CD4-positive, CD25-positive, alpha-beta regulatory T cell (primary cell): ENCODE measurements at places on chromosomes 2 and 18.
A peak's percentile ranks its signal among the peaks of the same experiment; 100 is the strongest.

GRCh38 chr2:130846686-130847375 lies 10.1 kb downstream of the ARHGEF4 start:
- no peak for DNase-seq

GRCh38 chr2:29295845-29296244 lies 180.6 kb downstream of the CLIP4 start:
- DNase-seq = no peak

DNA sequence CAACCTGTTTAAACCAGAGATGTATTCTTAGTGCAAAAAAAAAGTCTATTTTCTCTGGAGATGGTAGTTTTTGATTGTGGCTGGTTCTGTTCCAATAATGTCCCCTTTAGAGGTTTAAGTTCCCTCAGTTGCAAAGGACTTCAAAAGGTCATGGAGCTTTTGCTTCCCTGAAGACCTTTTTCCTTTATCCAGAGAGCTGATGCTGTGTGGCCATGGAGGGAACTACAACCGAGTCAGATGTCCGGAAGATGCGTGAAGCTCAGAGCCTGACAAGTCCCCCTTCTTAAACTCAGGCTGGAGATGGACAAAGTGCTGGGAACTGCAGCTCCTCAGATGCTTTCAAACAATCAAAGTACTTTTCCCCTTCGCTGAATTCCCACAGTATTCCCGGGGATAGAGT lies 176.1 kb downstream of the TMEM18 start:
- DNase-seq = no peak

GRCh38 chr2:113309655-113310387 lies 31.1 kb upstream of the PAX8 start:
- no peak for DNase-seq

GRCh38 chr2:10382354-10383061 lies 65.6 kb downstream of the ODC1 start:
- peak; percentile 83 for DNase-seq

- no peak for DNase-seq
Measured at GRCh38 chr2:238141541-238142318, 3.3 kb downstream of the KLHL30 start.

DNA sequence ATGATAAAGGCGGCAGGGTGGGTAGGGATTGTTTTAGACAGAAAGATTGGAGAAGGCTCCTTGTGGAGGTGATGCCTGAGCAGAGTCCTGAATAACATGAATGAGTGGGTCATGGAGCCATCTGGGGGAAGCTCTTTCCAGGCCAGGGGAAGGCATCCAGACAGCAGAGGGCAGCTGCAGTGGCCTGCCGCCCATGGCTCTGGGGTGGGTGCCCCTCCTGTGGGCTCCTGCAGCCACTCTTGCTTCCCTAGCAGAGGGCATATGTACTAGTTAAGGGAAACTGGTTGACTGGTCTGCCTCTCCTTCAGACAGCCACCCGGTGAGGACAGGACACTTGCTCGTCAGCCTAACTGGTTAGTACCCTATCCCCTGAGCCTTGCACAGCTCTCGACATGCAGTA lies 46.5 kb upstream of the SLC1A4 start:
- no peak for DNase-seq

GRCh38 chr18:1252534-1252933 lies 347.9 kb downstream of the ADCYAP1 start:
- no peak for DNase-seq

DNA sequence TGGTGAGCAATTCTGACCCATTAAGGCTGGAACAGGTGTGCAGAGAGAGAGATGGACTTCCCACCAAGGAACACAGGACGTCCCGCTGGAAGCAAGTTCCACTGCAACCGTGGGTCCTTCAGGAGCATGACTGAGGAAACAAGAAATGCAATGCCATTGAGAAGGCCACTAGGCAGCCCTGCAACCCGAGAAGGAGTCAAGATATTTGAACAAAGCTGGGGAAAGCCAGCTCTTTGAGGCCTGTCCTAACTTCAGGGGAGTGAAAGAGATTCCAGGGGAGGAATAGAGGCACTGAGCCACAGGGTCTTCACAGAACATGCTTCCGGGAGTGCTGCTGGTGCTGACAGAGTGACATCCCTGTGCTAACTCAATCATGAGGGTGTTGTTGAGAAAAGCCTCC lies 153.8 kb upstream of the ZNF236 start:
- DNase-seq = no peak

- no peak for DNase-seq
Measured at GRCh38 chr2:36172824-36173223, 182.8 kb upstream of the CRIM1 start.

- DNase-seq = no peak
Measured at GRCh38 chr18:50970006-50970405, 2.2 kb downstream of the ELAC1 start.

DNA sequence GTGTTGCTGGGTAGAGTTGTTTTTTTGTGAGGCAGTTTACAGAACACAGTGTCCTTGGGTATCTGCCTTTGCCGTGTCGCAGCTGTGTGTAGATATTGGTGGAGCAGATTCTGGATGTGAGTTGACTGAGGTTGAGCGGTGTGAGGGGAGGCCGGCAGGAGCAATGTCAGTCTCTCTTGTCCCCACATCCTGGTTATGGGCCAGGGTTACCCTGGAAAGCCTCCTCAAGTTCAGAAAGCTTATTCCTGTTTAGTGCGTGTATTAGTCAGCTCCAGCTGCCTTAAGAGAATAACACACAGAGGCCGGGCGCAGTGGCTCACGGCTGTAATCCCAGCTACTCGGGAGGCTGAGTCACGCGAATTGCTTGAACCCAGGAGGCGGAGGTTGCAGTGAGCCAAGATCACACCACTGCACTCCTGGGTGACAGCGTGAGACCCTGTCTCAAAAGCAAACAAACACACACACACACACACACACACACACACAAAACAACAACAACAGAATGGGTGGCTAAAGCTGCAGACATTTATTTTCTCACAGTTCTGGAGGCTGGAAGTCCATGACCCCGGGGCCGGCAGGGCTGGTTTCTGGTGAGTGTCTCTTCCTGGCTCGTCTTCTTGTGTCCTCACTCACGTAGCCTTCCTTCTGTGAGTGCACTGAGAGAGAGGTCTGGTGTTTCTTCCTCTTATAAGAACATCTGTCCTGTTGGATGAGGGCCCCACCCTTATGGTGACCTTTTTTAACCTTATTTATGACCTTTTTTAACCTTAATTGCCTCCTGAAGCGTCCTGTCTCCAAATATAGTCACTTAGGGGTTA lies 5.1 kb downstream of the NCK2 start:
- no peak for DNase-seq

DNA sequence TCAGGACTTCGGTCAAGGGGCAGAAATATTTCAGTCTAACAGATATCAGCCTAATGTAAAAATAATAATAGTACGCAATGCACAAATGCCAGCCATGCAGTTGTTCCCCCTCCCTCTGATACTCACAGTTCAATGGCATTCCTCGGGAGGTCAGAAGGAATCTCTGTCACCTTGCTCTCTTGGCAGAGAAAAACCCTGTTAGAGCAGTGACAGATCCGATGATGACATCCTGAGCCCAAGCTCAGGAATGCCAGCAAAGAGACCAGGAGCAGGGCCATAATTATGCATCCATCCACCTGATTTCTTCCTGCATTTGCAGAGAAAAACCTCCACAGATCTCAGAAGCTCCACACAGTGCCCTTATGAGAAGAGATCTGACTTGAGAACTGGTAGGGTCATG lies at the start of gene FSHR:
Gene FSHR, minus strand, starts transcription at position 376 of the 400 bp plus-strand sequence. Its CDS starts 98 bp downstream, at position 278.
- no peak for DNase-seq

DNA sequence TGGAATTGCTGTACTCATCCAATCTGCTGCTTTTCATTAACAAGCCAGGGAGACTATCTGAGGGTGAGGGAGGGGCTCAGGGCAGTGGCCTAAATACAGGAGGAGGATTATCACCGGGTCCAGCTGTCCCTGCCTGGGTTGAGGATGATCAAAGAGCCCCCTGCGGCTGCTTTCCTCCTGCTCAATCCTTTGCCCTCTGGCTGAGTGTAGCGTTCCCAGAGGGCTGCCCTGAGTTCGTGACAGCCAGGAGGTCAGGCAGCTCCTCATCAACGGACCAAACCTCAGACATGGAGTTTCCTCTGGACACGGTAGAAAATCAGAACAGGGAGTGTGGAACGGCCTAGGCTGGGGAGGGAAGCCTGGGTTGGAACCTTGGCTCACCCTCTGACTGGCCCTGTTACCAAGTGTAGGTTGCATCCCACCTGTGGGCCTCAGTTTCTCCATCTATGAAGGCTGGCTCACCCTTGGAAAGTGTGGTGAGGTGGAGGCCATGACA lies 23.5 kb downstream of the CIB4 start:
- DNase-seq = no peak

DNA sequence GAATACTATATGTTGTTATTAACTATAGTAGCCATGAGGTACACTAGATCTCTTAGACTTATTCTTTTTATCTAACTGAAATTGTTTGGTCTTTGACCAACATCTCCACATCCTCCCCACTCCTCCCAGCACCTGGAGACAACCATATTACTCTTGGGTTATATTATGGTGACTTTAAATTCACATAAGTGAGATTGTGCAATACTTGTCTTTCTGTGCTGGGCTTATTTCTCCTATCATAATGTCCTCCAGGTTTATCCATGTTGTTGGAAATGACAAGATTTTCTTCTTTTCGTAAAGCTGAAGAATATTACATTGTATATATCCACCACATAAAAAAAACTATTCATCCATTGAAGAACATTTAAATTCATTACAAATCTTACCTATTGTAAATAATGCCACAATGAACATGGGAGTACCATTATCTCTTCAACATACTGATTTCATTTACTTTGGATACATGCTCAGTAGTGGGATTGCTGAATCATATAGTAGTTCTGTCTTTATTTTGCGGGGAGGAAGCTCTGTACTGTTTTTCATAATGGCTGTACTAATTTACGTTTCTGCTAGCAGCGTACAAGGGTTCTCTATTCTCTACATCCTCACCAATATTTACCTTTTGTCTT lies 159.2 kb upstream of the SCN7A start:
- no peak for DNase-seq

GRCh38 chr18:46721331-46721730 lies 35.5 kb downstream of the ST8SIA5 start:
- DNase-seq = no peak

- no peak for DNase-seq
Measured at GRCh38 chr2:239610457-239611221, 209.8 kb upstream of the HDAC4 start.

DNA sequence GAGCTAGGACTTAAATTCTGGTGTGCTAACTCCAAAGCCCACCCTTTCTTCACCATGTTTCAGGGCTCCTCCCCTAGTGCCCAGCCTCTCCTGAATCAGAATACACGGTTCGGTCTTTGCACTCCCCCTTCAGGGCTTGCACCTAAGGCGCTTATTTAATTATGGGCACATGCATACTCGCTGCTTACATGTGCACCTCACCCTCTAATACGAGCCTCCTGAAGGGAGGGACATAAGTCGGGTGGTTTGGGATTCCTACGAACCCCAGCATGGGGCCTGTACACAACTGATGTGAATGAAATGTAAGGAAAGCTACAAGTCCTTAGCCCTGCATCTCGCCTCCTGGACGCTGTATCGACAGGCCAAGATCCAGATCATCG lies 435 bp downstream of the IFT172 start:
- DNase-seq = peak; percentile 7

DNA sequence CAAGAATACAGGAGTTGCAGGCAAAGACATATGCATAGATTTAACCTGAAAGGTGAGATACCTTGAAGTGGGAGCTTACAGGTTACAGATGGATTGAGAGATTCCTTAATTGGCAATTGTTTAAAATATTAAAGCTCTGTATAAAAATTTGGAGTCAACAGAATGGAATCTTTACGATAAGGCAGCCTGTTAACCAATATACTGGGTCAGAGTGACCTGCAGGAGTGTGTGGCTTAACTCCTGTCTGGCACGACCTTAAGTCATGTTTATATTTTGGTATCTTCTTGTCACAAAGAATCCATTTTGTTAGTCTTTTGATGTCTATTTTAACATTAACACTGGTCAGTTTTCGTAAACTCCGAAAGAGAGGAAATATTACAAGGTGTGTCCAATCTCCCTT lies 1058.2 kb upstream of the CRIM1 start:
- DNase-seq = no peak

DNA sequence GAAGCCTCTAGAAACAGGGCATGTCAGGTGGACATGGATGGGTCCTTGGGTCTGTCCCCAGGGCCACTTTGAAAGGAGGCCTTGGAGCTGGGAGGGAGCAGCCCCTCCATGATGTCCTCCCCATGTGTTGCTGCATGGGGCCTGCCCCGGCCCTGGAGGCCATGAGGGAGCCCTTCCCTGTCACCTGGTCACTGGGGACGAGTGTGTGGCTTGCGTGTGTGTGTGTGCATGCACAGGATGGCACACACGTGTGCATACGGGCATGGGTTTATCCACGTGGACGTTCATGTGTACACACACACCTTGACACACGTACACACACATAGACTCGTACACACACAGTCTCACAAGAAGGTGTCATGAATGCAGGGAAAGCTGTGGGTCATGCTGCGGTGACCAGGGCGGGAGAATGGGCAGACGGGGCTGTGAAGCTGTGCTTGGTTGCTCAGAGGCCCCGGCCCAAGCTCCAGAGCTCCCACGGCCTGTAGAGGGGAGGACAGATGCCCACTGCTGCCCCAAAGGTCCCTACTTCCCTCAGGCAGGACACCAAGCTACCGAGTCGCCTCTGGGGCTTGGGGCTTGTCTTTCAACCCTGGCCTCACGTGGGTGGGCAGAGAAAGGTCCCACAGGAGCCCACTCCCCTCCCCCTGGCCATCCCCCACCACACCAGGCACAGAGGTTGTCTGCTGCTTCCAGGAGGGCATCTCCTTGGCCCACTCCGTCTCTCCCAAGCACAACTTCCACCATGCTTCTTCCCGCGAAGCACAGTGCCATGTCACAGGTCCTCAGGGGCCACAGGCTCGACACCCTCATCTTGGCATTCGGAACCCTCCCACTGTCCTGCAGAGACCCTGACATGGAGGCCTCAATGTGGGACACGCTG lies 42.3 kb upstream of the GPC1 start:
- DNase-seq = no peak

DNA sequence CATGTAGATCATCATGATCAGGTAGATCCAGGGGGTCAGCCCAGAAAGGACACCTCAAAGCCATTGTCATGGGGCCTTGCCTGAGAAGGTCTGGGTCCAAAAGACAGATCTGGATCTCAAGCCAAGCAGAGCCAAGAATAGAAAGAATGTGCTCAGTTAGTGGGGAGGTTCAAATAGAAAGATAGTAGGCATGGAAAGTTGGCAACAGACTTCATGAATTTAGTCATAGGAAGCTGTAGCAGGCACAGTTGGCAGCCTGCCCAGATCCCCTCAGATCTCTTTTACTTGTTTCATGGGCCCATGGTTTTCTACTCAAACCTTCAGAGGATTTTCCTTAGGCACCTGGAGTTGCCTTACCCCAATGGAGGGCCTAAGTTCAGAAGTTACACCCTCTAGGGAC lies 767.0 kb downstream of the SLC4A3 start:
- no peak for DNase-seq

GRCh38 chr2:134657650-134658250 lies 61.0 kb downstream of the TMEM163 start:
- DNase-seq = peak; percentile 16
